ENCODE measurements at places on chromosomes 7 and 10. TPM values are rescaled to one million over a fixed set of nuclear protein-coding genes. Genes with fewer than 3 reads are reported as not detected.

SAMD9 gene
- total RNA-seq, result 47.8 TPM

CALN1 gene
- total RNA-seq, result not detected

DNA sequence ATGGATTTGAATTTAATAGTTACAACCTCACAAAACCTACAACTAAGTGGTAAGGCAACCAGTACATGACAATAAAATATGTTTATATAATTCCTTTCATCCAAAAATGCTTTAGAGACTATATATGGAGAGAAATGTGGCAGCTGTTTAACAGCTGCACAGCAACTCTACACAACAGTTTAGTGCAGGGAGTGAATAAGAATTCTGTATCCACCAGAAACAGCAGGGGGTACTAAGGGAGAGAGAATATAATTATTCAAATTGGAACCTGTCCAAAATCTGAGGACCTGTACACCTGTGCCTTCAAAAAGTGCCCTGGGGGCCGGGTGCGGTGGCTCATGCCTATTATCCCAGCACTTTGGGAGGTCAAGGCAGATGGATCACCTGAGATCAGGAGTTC, 49.6 kb downstream of the POLL start:
- no peak for DNase-seq

GRCh38 chr7:99699946-99700345, 20.1 kb upstream of the CYP3A5 start:
- no peak for DNase-seq

GRCh38 chr10:9853405-9854355, 1164.0 kb upstream of the CELF2 start:
- DNase-seq, result no peak

DNA sequence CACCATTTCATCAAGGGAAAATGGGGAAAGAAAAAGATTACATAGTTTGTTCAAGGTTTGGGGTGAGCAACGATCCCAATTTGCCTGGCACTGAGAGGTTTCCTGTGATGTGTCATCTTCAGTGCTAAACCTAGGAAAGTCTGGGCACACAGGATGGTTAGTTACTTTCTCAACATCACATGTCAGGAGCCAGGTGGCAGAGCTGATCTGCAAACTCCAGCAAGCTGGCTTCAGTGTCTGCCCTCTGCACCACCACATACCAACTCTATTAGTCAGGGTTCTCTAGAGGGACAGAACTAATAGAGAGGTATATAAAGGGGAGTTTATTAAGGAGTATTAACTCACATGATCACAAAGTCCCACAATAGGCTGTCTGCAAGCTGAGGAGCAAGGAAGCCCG, 11.3 kb downstream of the ADAM12 start:
- no peak for DNase-seq

SLC39A12 gene
- not detected for total RNA-seq

DNA sequence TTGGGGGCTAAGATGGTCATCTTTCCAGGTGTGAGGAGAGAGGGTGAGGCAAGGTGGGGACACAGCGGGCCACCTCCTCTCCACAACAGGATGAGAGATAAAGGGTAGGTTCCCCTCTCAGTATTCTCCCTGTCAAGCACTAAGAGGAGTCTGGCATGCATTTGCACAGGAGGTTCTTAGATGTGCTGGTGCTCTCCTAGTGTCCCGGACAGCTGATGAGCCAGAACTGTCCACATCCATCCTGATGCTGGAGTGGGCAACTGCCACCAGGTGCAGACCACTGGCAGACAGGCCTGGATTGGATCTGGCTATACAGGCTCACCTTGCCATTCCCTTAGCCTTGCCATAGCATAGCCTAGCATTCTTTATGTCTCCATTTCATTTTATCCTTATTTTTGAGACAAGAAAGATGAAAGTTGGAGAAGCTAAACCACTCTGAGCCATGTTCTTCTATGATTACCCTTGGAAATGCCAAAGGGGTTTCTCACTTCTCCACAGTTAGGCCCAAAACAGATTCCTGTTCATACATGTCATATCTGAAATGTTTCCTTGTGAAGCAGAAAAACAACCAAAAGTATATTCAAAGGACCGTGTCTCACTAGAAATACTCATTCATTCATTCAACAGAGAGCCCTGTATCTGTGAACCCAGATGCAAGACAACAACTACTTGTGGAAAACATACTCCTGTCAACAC, 48.8 kb upstream of the ANTXRL start:
- DNase-seq, result no peak

SLC18A3 gene
- not detected for total RNA-seq

DNA sequence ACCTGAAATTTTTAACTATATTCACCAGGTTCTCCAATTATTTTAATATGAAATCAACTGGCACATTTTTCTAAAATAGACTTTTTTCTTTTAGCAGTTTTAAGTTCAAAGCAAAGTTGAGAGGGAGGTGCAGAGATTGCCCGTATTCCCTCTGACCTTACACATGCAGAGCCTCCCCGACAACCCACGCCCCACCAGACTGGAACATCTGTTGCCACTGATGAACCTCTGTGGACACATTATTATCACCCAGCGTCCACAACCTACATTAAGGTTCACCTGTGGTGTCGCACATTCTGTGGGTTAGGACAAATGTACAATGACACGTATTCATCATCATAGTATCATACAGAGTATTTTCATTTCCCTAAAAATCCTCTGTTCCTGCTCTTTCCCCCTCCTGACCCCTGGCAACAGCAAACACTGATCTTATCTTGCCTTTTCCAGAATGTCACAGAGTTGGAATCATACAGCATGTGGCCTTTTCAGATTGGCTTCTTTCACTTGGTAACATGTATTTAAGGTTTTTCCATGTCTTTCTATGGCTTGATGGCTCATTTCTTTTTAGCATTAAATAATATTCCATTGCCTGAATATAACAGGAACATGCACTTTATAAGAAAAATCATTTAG, 37.1 kb downstream of the COBL start:
- DNase-seq, result no peak

FBXO24 gene
- 1.3 TPM for total RNA-seq

DNA sequence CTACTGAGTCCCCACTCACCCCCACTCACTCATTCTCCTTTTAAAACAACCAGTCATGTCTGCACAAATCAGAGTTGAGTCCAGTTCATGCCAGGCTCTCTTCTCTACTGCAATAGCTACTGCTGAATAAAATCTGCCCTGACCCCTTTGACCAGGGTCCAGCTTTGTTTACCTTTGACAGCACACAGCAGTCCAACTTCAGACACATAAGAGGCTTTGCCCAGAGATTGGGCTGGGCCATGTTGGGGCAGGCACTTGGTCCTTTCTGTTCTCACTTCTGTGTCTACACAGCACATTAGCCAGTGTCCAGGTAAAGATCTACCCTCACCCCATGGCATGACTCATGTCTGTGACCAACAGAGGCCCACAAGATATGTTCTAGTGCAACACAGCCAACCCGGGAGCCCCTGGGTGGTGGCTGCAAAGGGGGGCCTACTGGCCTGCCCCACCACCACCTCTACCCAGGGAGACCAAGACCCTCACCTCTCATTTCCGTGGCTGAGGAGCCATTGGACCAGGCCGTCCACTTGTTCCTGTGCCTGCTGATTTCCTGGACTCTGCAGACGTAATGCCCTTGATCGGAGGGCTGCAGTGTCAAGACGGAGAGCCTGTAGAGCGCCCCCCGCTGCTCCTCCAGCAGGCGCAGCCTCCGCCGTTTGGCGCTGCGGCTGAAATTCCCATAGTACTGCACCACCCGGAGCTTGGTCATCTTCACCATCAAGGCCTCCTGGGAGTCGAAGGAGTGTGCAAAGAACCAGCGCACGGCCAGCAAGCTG, 8.0 kb downstream of the VSTM4 start:
- no peak for DNase-seq

GRCh38 chr10:98370831-98371820, 43.9 kb downstream of the PYROXD2 start:
- DNase-seq, result no peak

CPA2 gene
- not detected for total RNA-seq

DNA sequence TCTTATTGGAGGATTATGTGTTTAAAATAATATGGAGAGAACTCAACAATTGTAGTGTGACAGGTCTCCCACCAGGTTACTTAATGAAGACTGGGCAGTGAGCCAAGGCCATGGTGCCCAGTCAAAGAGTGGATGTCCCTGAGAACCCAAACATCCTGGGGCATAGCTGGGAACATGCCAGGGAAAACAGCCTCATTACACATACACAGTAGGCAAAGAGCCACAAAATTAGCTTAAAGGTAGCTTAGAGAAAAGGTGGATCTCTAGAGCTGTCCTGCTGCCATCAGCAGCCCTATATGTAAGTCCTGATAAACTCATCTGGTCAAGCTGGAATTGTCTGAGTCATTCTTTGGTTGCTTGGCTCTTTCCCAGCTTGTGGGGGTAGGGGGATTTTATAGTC, 287.8 kb downstream of the PHF14 start:
- no peak for DNase-seq
